ENCODE measurements at places on chromosomes 1 and 21. TPM values are rescaled to one million over a fixed set of nuclear protein-coding genes. Genes with fewer than 3 reads are reported as not detected.

The ZNF683 gene
- 0.13 TPM for total RNA-seq

The FAM78B gene
- 0.90 TPM for total RNA-seq

The RHCE gene
- 0.15 TPM for total RNA-seq

The TDRD5 gene
- total RNA-seq, result not detected

The IFI6 gene
- total RNA-seq, result 9.1 TPM

DNA sequence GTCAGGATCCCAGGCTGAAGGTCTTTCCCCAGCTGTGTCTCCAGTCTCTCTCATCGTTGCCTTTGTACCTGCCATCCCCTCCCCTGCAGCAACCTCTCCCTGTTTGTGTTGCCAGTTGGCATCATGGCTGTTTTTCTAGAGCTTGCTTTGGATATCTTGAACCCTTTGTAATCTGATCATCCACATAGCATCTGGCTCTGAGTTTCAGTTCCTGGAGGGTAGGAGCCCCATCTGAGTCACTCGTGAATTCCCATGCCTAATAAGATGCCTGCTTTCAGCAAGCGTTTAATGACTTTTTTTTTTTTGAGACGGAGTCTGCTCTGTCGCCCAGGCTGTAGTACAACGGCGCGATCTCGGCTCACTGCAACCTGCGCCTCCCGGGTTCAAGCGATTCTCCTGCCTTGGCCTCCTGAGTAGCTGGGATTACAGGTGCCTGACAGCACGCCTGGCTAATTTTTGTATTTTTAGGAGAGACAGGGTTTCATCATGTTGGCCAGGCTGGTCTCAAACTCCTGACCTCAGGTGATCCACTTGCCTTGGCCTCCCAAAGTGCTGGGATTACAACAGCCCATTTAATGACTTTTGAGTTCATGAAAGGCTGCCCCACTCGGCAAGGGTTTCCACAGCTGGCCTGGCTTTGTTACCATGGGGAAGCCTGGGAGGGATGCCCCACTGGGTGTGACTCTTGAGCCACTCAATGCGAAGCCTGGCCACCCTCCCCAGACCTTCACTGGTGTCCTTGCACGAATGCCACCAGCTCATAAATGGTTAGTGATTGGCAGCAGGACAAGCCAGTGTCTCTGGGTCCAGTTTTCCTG, 11.9 kb downstream of the ALPL start:
- no peak for DNase-seq

- no peak for DNase-seq
Observed at GRCh38 chr1:58648842-58649241, 51.0 kb downstream of the MYSM1 start.

DNA sequence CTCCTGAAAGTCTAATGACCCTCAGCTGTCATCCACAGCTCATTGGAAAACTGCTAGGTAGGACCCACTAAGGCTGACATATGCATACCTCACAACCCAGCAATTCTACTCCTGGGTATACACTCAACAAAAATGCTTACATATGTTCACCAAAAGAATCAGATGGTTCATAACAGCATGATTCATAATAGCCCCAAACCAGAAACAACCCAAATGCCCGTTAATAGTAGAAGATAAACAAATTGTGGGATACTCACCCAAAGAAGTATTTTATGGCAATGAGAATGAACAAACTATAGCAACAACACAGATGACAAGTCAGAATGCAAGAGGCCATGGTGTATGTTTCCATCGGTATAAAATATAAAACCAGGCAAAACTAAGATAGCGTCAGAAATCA, 124.6 kb downstream of the HLCS start:
- DNase-seq, result no peak

- DNase-seq, result no peak
Observed at GRCh38 chr1:28663871-28664470, 4.6 kb upstream of the GMEB1 start.

DNA sequence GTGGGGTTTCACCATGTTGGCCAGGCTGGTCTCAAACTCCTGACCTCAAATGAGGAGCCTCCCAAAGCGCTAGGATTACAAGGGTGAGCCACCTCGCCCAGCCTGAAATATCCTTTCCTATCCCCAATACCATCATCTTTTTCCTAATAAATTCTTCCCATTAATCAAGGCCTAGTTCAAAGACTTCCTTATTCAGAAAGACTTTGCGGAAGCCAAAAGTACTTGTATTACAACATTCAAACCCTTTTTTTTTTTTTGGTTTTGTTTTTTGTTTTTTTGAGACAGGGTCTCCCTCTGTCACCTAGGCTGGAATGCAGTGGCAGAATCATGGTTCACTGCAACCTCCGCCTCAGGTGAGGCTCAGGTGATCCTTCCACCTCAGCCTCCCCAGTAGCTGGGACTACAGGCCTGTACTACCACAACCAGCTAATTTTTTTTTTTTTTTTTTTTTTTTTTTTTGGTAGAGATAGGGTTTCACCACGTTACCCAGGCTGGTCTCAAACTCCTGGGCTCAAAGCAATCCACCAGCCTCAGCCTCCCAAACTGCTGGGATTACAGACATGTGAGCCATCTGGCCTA, 7.6 kb downstream of the SLC19A2 start:
- no peak for DNase-seq

- DNase-seq, result no peak
Observed at GRCh38 chr1:207666342-207666741, 21.4 kb downstream of the CR1L start.

- DNase-seq, result no peak
Observed at GRCh38 chr1:21680381-21680780, 11.2 kb upstream of the RAP1GAP start.

Measured in activated T-cell treated with anti-CD3 and anti-CD28 coated beads, Interleukin-2, amount 50 U/mL, for 4 hours (primary cell).